Stimulated activated CD8-positive, alpha-beta memory T cell treated with anti-CD3 and anti-CD28 coated beads, Interleukin-2, amount 100 ng/mL, for 48 hours (primary cell): ENCODE measurements at places on chromosomes 3 and 15.

DNA sequence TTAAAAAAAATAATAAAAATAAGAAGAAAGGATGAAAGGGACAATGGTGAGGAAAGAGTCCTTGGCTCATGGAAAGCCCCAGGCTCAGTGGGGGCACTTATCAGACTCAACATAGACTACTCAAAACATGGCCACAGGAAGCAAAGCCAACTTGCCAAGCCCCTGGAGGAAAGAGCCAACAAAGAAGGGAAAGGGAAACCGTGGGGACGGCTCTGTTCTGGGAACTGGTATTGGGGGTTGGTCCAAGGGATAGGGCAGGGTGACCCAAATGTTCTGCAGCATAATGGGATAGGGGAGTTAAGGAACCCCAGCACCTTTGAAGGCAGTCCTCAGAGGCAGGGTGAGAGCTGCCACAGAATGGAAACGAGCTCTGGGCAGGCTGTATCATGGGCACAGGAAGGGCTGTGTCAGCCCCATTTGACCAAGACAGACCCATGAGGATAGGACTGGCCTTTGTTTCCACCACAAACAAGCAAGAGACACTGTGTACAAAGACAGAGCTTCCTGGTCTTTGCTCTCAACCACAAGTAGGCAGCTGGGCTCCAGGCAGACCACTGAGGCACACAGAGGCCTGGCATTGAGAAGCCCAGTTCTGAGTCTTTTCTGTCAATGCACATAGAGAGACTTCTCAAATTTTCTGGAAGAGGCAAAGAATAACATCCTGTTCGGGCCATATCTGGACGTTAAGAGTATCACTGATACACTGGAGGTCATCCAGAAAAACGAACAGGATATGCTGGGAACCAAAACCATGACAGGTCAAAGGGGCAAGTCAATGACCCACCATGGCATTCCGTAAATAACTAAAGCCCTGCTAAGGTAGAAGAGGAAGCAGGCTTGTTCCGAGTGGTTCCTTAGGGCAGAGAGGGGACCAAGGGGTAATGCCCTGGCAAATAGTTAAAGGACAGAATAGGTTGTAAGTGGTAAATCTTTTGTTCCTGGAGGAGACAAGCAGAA, 10.6 kb upstream of the SEMA7A start:
- DNase-seq = no peak

DNA sequence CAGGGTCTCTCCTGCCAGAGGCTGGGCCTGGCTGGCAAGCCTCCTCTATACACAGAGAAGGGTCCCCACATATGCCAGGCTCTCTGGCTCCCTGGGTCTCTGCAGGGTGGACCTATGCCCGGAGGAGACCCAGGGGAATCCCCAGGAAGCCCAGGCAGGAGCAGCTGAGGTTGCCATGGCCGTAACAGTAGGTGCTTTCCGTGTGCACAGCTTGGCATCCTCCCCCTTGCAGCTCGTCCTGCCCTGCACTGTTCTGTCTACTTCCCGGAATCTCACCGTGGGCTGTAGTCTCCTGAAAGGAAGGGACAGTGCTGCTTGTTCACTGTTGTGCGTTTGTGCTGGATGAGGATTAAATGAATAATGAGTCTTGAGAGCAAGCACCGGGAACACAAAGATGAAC, 47.8 kb downstream of the DAPK2 start:
- no peak for DNase-seq

DNA sequence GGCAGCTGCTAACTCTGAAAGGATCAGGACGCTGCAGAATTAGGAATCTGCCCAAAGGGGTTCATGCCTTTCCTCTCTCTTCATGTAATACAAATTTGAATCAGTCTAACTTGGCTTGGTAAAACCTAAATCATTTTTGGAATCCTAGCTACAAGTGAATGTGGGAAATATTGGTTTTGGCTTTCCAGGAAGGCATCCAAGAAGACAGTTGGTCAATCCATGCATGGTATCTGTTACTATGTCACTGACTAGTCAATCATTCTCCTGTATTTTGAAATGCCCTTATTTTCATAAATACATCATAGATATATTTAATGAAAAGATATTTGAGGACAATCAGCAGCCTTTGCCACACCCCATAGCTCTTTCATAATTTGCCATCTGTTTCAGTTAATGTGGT, 7.5 kb upstream of the PLS1 start:
- no peak for DNase-seq

DNA sequence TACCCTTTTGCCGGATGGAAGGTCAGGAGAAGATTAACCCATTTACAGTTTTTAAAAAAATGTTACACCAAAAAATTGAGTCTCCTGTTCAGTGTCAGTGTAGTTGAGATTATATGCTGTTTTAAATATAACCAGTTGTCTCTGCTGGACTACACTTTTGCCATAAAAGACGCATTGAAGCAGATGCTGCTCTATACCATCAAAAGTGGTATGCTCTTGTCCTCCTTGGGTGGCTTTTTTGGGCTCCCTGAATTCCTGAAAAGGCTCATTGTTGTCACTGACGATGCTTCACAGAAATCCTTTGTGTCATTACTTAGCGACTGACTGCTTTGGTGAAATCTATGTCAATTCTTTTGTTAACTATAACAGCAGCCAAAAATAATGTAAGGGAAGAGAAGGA, 133.9 kb upstream of the SKOR1 start:
- no peak for DNase-seq

DNA sequence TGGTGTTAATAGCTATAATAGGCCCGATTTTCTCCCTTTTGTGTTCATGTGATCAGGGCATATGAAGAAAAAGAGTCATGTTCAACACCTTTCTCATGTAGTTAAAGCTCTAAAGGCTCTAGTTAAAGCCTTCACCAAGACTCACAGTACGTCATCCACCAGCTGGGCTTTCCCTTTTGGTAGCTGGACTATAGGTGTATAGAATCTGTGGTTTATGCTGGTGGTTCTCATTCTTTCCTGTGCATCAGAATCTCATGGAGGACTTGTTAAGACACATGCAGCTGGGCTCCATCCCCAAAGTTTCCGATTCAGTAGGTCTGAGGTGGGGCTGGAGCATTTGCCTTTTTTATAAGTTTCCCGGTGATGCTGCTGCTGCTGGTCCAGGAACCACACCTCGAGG, 31.0 kb downstream of the CFAP91 start:
- DNase-seq = no peak

DNA sequence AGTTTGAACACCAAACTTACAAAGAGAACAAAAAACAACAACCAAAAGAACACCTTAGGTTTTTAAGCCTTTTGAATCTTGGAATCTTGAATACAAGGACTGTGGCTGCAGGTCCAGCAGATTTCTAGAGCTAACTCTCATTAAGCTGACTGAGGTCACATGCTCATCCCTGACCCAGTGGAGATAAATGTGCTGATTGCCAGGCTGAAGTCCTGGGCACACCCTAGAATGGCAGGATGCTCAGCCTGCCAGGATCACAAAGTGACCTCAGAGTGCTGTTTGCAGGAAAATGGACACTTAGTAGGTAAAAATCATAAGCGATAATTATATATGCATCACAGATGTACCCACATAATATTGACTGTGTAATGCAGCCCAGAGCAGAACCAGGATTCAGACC, 245.3 kb upstream of the NR2E3 start:
- DNase-seq = no peak

- DNase-seq = no peak
Measured at GRCh38 chr15:82048811-82049210, 3.0 kb upstream of the MEX3B start.

DNA sequence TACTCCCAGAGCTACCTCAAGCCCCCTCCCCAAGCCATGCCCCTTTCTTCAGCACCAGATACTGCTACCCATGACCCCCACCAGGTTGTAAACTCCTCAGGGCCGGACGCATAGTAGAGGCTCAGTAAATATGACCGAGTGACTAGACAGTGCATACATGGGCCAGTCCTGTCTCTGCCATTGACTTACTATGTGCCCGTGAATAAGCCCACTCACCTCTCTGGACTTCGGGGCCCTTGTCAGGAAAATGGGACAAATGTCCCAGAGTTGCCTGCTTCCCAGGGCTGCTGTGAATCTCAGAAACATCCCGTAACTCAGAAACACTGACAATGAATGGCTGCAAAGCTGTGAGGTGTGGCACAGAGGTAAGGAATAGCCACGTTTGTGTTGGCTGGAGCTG, 48.2 kb upstream of the FGD5 start:
- DNase-seq = no peak

GRCh38 chr3:57673156-57673555, 19.7 kb downstream of the DENND6A start:
- no peak for DNase-seq

GRCh38 chr3:16917980-16918682, 33.4 kb downstream of the PLCL2 start:
- DNase-seq = no peak

- no peak for DNase-seq
Measured at GRCh38 chr15:83973816-83974215, 261.8 kb upstream of the GOLGA6L4 start.

- DNase-seq = no peak
Measured at GRCh38 chr15:71599418-71600151, 210.8 kb upstream of the NR2E3 start.

- DNase-seq = no peak
Measured at GRCh38 chr3:113275929-113276750, 64.8 kb downstream of the BOC start.

GRCh38 chr3:48338635-48339034, 5.2 kb upstream of the SPINK8 start:
- no peak for DNase-seq

DNA sequence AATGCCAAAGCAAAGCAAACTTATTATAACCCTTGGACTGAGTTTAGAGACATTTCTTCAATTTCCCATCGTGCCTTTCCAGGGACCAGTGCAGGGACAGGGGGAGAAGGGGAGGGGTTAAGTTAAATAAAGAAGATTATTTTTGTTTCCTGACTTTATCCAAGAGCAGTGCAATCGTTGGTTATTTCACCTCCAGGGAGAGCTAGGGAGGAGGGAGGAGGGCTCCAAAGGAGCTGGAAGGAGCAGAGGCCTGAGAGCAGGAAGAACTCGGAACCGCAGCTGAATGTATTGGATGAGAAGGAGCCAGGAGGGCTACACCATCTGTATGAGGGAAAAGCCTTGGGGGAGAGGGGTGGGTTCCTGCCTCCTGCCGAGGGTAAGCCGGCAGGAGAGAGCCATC, 20.7 kb downstream of the HAPLN3 start:
- no peak for DNase-seq

DNA sequence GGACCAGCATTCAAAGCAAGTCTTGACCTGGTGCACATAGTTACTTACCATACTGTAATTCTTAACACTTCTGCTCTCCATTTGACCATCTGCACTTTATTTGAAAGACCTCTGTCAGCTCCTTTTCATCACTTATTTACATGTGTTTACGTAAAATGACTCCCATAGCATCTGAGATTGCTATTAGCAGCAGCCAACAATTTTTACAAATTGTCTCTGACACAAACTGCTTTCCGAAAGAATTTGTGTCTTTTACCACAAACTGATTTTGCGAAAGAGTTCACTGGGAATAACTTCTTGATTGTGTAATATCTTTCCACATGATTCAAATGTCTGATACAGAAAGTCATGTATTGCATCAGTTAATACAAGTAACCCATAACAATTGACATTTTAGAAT, 144.1 kb upstream of the PEX5L start:
- DNase-seq = no peak

GRCh38 chr3:10273702-10274305, 18.9 kb downstream of the GHRL start:
- DNase-seq = no peak

DNA sequence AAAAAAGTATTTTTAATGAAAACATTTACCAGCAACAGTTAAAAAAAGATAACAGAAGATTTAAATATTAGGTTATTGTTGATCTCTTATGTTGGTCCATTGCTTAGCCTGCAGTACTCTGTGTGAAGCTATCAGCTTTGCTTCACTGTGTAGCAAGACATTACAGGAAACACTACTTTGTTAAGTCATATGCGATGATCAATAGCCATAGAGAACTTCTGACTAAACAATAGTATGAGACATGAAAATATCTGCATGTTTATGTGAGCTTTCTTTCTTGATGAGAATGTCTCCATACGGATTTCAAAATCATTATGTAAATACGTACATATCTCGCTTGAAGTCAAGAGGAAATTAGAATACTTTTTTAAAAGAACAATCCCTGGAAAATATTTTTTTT, 27.0 kb upstream of the CAPN3 start:
- DNase-seq = no peak

DNA sequence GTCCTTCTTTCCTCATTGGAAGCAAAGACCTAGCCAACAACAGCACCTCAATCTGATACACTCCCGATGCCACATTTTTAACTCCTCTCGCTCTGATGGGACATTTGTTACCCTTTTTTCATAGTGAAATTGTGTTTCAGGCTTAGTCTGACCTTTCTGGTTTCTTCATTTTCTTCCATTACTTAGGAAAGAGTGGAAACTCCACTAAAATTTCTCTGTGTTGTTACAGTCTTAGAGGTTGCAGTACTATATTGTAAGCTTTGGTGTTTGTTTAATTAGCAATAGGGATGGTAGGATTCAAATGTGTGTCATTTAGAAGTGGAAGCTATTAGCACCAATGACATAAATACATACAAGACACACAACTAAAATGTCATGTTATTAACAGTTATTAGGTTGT, 29.6 kb upstream of the CRTC3 start:
- DNase-seq = no peak

DNA sequence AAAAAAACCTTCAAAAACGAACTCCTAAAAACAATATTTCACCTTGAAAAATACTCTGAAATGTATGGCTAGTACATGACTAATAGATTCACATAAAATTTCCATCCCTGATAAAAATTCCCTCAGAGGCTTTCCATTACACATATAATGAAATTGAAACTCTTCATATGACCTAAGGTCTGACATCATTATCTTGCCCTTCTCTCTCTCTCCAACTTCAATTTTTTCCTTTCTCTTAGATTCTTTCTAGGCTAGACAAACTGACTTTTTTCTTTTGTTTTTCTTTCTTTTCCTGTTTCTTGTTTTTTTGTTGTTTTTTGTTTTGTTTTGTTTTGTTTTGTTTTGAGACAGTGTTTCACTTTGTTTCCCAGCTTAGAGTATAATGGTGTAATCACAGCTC, 1220.5 kb downstream of the ROBO2 start:
- DNase-seq = no peak

- no peak for DNase-seq
Measured at GRCh38 chr15:90205886-90206285, 4.8 kb downstream of the SEMA4B start.

GRCh38 chr3:84260596-84260995, 698.2 kb upstream of the CADM2 start:
- no peak for DNase-seq
